IMR-90 (cell line): ENCODE measurements at places on chromosomes 6 and 20. TPM values are rescaled to one million over a fixed set of nuclear protein-coding genes. Genes with fewer than 3 reads are reported as not detected.

Gene LY6G6D
- not detected in 2 replicates for total RNA-seq

Gene LRRC73
- total RNA-seq, result under 0.01 TPM in 2 replicates

Gene SIRPB2
- not detected in 2 replicates for total RNA-seq

Gene EYA2
- 2.3 and 2.5 TPM in 2 replicates for total RNA-seq

Gene PRICKLE4
- not detected in 2 replicates for total RNA-seq

Gene PLCB4
- 24.0 and 28.3 TPM in 2 replicates for total RNA-seq

Gene HDGFL1
- not detected in 2 replicates for total RNA-seq

Gene SNAP25
- 1.1 and 2.8 TPM in 2 replicates for total RNA-seq

Gene C20orf144
- under 0.01 TPM in 2 replicates for total RNA-seq

Gene OR12D2
- total RNA-seq, result not detected in 2 replicates

Gene ZNF831
- total RNA-seq, result not detected in 2 replicates

Gene UBE2C
- 43.4 and 43.6 TPM in 2 replicates for total RNA-seq

- H3K36me3 ChIP-seq, result peaks cover 38% of the 10 kb centered on the region
- peaks cover 19% of the 10 kb centered on the region for H3K4me1 ChIP-seq
- peak overlapping the region; percentile 98 for H3K27ac ChIP-seq
- H3K4me3 ChIP-seq, result peak overlapping the region; percentile 63
These were observed 592 bp downstream of the CUTA start for GRCh38 chr6:33417128-33417902.

- DNase-seq, result no peak
- H3K4me3 ChIP-seq, result no peak overlapping the region
- H3K27ac ChIP-seq, result no peak overlapping the region
- no peaks in the 10 kb centered on the region for H3K4me1 ChIP-seq
- peaks cover 20% of the 10 kb centered on the region for H3K27me3 ChIP-seq
- no peaks in the 10 kb centered on the region for H3K36me3 ChIP-seq
These were observed 7.2 kb downstream of the HLA-G start for GRCh38 chr6:29834564-29835436.

DNA sequence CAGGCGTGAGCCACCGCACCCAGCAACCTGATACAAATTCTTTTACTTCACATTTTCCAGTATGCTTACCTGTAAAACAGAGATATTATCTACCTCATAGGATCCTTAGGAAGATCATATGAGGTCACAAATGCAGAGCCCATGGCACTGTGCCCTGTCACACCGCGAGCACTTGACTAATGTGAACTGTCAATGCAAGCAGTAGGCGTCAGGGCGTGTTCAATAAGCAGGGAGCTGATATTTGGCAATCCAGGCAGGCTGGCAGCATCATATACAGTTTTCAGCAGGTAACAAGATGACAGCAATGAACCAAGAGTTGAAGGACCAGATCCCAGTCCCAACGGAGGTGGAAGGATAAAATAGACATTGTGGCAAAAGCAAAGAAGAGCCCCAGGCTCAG lies 14.6 kb upstream of the ARID1B start:
- H3K36me3 ChIP-seq, result no peaks in the 10 kb centered on the region
- H3K4me1 ChIP-seq, result peaks cover 1% of the 10 kb centered on the region; the same call in 1 of the 2 replicates
- no peaks in the 10 kb centered on the region; the same call in 1 of the 2 replicates for H3K27me3 ChIP-seq
- no peak for DNase-seq

GRCh38 chr6:98142839-98143238 lies 691.5 kb upstream of the POU3F2 start:
- H3K27me3 ChIP-seq, result no peaks in the 10 kb centered on the region
- DNase-seq, result no peak
- no peak overlapping the region for H3K4me3 ChIP-seq

DNA sequence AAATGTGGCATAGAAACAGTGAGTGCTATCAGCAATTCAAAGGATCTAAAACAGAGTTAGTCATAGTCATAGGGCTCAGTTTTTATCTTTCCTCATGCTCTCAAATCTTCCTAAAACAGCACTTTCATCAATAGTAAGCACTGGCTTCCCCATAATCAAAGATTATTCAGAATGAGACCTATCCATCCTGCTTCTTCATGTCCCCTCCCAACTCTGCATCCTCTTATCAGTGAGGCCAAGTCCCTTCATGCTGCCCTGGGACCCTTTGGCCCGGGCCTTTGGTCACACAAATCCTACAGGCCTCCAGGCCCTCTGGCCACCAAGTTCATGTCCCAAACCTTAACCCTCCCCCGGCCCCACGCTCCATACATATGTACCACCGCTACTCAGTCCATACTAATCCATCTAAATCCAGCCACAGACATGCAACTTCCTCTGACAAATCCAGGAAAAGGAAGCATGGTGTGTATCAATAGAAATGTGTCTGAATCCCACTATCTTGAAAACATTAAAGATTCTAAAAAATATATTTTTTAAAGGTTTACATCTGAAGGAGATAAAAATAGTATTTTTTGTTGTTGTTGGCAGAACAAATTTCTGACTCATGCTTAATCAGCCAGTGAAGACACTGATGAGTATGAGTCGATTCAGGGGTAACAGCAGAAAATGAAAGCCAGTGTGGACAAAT lies 143.5 kb downstream of the PDE7B start:
- peak overlapping the region; percentile 87 for H3K27ac ChIP-seq
- H3K4me3 ChIP-seq, result no peak overlapping the region; the same call in 1 of the 2 replicates
- no peaks in the 10 kb centered on the region for H3K36me3 ChIP-seq

GRCh38 chr6:33177552-33178446 lies 14.5 kb downstream of the COL11A2 start:
- no peak overlapping the region for H3K27ac ChIP-seq
- H3K4me3 ChIP-seq, result no peak overlapping the region
- no peaks in the 10 kb centered on the region for H3K36me3 ChIP-seq
- H3K4me1 ChIP-seq, result no peaks in the 10 kb centered on the region

GRCh38 chr20:13814672-13815071 lies 29.8 kb downstream of the NDUFAF5 start:
- DNase-seq, result no peak
- no peak overlapping the region for H3K27ac ChIP-seq
- no peak overlapping the region for H3K4me3 ChIP-seq
- H3K36me3 ChIP-seq, result peaks cover 39% of the 10 kb centered on the region
- no peaks in the 10 kb centered on the region for H3K27me3 ChIP-seq
- H3K4me1 ChIP-seq, result no peaks in the 10 kb centered on the region

DNA sequence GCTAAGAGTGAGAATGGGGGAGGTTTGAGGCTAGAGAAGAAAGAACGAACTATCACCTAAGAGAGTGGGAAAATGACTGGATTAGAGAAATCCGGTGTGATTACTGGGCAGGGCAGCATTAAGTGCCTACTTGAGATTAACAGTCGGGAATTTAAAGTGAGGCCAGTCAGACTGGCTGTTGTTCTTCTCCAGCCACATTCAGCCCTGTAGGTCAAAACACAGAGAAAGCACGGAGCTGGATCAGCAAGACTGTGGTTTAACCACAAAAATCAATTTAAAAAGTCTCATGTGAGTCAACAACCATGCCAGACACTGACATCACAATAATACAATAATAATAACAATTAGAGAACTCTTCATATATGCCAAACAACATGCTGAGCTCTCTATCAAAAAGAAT lies 301.9 kb upstream of the SGK1 start:
- no peak overlapping the region for H3K27ac ChIP-seq
- H3K27me3 ChIP-seq, result peaks cover 10% of the 10 kb centered on the region
- peaks cover 9% of the 10 kb centered on the region for H3K4me1 ChIP-seq
- no peaks in the 10 kb centered on the region for H3K36me3 ChIP-seq
- no peak overlapping the region for H3K4me3 ChIP-seq

- no peaks in the 10 kb centered on the region for H3K36me3 ChIP-seq
- DNase-seq, result peak; percentile 97
- H3K4me3 ChIP-seq, result no peak overlapping the region
- H3K27ac ChIP-seq, result no peak overlapping the region
These were observed 39.6 kb downstream of the SLC23A2 start for GRCh38 chr20:4961746-4962145.

GRCh38 chr20:2385026-2385425 lies 4.3 kb downstream of the TGM6 start:
- H3K27me3 ChIP-seq, result no peaks in the 10 kb centered on the region
- no peak for DNase-seq
- H3K36me3 ChIP-seq, result no peaks in the 10 kb centered on the region
- no peaks in the 10 kb centered on the region for H3K4me1 ChIP-seq
- no peak overlapping the region for H3K4me3 ChIP-seq

DNA sequence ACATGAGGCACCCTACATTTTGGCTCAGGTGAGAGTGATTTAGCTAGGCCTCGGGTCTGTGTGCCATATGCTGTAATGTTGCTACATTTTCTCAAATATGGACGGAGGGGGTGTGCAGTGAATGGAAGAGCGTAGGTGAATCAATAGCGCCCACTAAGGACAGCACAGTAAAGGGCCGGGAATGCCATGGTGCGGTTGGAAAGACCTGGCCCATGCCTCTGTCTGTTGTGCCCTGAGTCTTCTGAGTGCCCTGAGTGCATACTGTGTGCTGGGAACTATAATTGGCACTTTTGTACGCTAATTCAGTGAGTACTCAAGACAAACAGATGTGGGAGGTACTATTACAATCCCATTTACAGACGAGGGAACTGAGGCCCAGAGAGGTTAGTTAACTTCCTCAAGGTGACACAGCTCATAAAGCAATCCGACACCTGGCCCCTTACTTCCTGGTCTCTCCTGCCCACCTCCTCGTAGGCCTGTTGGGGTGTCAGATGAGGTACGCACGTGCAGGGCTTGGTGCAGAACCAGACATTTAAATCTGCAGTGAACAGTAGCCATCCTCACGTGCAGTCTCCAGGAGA lies 17.3 kb downstream of the SLC22A1 start:
- H3K4me1 ChIP-seq, result peaks cover 12% of the 10 kb centered on the region
- no peak for DNase-seq
- H3K27me3 ChIP-seq, result no peaks in the 10 kb centered on the region
- H3K4me3 ChIP-seq, result no peak overlapping the region

DNA sequence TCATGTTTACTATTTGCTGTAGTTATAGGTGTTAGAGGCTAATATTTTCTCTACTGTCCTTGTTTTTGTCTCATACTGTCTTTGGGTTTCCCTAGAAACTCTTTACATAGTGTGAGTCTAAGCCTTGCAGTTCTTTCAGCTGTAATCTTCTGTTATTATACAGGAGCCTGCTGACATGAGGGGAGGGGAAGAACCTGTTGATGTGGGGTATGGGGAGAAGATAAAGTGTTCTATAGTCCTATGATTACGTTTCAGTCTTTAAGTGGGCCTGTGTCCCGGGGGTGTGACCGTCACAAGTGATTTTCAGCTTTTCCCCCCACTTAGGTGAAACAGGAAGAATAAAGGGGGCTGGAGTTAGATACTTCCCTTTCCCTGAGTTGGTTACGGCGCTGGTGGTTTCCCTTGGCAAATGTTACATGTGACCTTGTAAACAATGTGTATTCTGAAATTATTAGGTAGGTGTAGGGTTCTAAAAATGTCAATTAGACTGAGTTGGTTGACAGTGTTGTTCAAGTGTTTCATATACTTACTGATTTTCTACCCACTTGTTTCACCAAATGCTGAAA lies 41.3 kb downstream of the REV3L start:
- H3K27ac ChIP-seq, result no peak overlapping the region
- DNase-seq, result no peak
- peaks cover 2% of the 10 kb centered on the region; the same call in 1 of the 2 replicates for H3K4me1 ChIP-seq

DNA sequence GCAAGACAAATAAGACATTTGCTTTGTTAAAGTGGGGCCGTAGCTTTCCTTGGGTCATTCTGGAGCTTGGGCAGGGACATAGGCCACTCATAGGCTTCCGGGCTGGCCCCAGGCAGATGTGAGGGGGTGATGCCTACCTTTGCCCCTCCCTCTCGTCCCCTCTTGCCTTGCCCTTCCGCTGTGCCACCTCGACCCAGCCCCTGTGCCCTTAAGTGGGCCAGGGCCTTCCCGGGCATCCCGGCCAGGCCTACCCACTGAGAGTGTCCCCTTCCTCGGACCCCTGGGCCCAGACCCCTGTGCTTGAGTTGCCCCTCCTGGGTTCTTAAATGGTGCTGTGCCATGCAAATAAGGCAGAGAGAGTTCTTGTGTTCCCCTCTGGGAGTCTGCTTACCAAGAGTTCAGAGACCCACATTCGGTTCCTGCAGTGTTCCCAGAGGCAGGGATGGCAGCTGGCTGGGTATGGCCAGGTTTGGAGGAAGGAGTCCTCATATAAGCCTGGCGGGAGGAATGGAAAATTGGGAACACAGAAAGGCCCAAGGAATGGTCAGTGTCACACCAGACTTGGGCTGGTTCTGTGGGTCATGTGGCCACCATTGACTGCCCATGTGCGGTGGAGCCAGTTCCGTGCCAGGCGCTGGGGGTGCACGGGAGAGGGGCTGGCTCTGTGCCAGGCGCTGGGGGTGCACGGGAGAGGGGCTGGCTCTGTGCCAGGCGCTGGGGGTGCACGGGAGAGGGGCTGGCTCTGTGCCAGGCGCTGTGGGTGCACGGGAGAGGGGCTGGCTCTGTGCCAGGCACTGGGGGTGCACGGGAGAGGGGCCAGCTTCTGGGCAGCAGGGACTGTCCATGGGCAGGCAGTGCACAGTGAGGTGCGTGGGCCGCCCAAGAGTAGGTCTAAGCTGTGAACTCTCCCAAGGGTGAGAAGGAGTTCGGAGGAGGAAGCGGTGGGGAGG lies 173.5 kb upstream of the SNX9 start:
- no peak for DNase-seq
- no peak overlapping the region for H3K4me3 ChIP-seq
- H3K4me1 ChIP-seq, result no peaks in the 10 kb centered on the region
- no peaks in the 10 kb centered on the region for H3K36me3 ChIP-seq

GRCh38 chr6:35679399-35679798 lies 9.3 kb downstream of the FKBP5 start:
- no peak overlapping the region for H3K4me3 ChIP-seq
- DNase-seq, result no peak
- peaks cover 3% of the 10 kb centered on the region for H3K4me1 ChIP-seq
- no peak overlapping the region for H3K27ac ChIP-seq

DNA sequence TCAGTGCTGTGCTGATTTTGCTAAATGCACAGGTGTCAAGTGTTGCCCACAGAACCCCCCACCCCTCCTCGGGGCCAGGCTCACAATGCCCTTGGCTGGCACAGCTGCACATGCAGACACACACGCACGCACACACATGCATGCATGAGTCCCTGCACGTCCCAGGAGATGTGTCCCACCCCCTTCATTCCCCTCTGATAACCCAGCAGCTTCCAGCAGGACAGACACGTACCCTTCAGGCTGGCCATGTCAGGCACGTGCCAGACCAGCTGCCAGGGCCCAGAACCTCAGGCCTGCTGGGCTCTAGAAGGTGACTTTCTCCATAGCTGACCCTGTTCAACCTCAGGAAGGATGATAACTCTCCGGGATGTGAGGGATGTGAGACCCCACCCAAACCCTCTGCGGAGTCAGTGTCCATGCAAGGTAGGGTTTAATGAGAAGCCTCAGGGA lies 44.4 kb downstream of the MRPL14 start:
- H3K36me3 ChIP-seq, result no peaks in the 10 kb centered on the region
- peaks cover 11% of the 10 kb centered on the region for H3K4me1 ChIP-seq
- no peak overlapping the region for H3K4me3 ChIP-seq
- no peak for DNase-seq
- H3K27me3 ChIP-seq, result no peaks in the 10 kb centered on the region

- DNase-seq, result no peak
- no peaks in the 10 kb centered on the region for H3K27me3 ChIP-seq
- H3K4me3 ChIP-seq, result no peak overlapping the region
- H3K36me3 ChIP-seq, result peaks cover 6% of the 10 kb centered on the region; the same call in 1 of the 2 replicates
- H3K4me1 ChIP-seq, result no peaks in the 10 kb centered on the region
- H3K27ac ChIP-seq, result no peak overlapping the region
These were observed 9.8 kb downstream of the SLC4A11 start for GRCh38 chr20:3229158-3229557.

- H3K4me1 ChIP-seq, result peaks cover 11% of the 10 kb centered on the region
- H3K4me3 ChIP-seq, result no peak overlapping the region
- no peaks in the 10 kb centered on the region for H3K36me3 ChIP-seq
- no peak for DNase-seq
- H3K27ac ChIP-seq, result no peak overlapping the region
- H3K27me3 ChIP-seq, result no peaks in the 10 kb centered on the region
These were observed 294.1 kb downstream of the BTBD9 start for GRCh38 chr6:38345586-38345985.

GRCh38 chr20:41622584-41622983 lies 4.4 kb upstream of the CHD6 start:
- no peak for DNase-seq
- H3K36me3 ChIP-seq, result no peaks in the 10 kb centered on the region
- H3K27ac ChIP-seq, result no peak overlapping the region
- peaks cover 14% of the 10 kb centered on the region for H3K27me3 ChIP-seq
- H3K4me1 ChIP-seq, result no peaks in the 10 kb centered on the region
- no peak overlapping the region for H3K4me3 ChIP-seq
